Posterior cingulate gyrus (tissue), 11 donors: ENCODE measurements at places on chromosomes 1 and 21.

GRCh38 chr1:11266268-11267074, 4.1 kb upstream of the MTOR start:
- no peak for DNase-seq

DNA sequence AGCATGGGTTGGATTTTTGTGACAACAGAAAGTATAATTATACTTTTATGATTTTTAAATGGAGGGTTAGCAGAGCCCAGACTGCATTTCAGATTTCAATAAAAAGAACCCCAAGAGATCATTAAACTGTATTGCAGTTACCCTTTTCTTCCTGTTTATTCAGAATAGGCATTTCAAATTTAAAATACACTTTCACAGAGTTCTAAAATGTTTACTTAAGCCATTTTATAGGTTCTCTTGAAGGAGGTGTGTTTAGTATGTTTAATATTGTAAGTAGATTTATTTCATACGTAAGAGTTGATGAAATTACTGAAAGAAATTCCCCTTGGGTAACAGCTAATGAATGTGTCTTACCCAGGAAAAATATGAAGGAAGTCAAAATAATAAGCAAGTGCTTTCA, 17.4 kb downstream of the UAP1 start:
- no peak for DNase-seq

DNA sequence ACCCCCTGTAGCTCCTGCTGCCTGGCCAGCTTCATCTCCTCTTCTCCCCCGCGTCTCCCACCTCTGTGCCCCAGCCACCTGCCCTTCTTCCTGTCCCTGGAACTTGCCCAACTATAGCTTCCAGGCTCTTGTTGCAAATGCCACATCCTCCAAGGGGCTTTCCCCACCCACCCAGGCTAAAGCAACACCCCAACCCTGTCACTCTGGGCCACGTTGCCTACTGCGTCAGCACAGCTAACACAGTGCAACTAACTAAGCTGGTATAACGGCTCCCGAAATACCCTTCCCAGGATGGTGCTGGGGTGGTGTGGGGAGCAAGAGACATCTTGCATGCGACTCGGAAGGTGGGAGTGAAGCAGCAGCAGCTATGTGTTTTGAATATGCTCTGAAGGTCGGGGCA, 19.7 kb downstream of the CAMK2N1 start:
- no peak for DNase-seq

DNA sequence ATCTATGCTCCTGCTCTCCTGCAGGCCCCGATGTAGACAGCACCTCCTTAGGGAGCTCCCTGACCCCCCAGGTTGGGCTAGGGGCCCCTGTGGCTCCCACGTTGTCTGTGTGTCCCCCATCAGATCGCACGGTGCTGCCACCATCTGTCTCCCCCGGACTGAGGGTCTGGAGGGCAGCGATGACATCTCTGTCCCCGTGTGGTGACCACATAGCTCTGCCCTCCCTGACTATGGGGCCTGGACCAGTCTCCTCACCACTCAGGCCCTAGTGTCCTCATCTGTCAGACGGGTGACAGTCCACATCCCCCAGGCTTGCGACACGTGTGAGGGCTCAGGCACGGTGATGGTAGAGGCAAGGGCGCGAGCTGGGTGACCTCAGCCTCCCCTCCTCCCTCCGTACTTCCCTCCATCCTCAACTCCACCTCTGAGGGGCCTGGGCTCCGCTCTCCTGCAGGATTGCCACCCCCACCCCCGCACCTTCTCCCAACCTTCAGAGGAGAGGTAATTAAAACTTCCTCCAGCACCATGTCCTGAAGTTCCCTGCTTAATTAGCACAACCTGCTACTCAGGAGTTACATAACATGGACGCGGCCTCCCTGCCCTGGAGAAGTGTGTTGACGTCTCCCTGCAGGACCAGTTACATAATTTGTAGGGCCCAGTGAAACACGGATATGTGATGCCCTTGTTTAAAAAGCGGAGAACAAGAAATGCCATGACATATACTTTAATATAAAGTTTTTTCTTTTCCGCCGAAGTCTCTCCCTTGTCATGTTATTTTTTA, 288.2 kb downstream of the PTPRU start:
- DNase-seq = no peak

DNA sequence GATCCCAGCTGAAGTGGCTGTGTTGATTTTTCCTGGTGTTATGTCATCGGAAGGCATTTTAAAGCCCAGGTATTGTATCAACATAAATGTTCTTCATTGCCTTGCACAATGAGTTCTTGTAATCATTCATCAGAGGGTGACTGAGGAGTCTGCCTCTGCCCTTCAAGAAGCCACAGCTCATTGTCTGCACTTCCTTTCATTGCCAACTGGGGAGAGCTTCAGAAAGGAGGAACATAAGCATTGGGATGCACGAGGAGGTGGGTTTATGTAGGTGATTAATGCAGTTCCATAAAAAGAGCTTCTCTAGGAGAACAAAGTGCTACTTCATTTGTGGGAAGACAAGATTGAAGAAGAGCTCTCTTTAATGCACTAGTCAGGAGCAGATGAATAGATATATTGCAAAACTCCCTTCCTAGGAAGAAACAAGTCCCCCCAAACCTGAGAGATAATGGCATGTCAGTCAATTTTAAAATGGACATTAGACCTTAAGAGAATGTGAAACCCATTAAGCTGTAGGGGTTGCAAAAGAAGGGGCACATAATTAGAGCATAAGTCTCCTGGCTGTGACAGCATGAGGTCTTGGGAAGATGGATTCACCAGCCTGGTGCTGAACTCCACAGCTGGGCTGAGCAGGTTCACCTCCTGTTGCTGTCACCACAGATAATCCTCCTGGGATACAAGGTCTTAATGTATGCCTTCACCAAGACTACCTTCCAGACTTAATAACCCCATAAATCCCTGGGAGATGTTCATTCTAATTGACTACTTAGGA, 124.6 kb downstream of the BACH1 start:
- no peak for DNase-seq
